Activated CD4-positive, alpha-beta T cell treated with anti-CD3 and anti-CD28 coated beads, Interleukin-2, amount 50 U/mL, for 48 hours (primary cell): ENCODE measurements at places on chromosomes 7 and 10.

DNA sequence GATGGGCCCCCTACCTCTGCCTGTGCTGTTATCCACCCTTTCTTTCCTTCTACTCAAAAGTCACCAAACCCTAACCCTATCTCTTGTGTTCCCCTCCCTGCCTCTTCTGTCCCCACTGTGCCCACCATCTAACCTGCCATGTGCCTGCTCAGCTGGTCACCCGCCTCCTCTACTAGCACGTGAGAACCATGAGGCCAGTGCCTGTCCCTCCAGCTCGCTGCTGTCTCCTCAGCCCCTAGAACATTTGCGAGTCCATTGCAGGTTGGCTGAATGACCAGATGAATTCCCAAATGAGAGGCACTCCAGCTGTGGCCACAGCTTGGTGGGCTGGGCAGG, 129.0 kb downstream of the ARHGAP22 start:
- no peak for DNase-seq

- no peak for DNase-seq
Observed at GRCh38 chr7:318476-318875, 28.5 kb downstream of the FOXL3 start.

- DNase-seq = no peak
Observed at GRCh38 chr7:26583094-26583648, 281.2 kb downstream of the SKAP2 start.

GRCh38 chr10:54749623-54750022, 51.4 kb downstream of the PCDH15 start:
- DNase-seq = no peak

GRCh38 chr7:15515252-15515651, 46.6 kb downstream of the AGMO start:
- no peak for DNase-seq

- no peak for DNase-seq
Observed at GRCh38 chr10:98611436-98611835, 164.7 kb upstream of the HPS1 start.
